Stimulated activated effector memory CD8-positive, alpha-beta T cell treated with anti-CD3 and anti-CD28 coated beads, Interleukin-12 subunit alpha, Interleukin-12 subunit beta, amount 100 ng/mL, for 72 hours (primary cell): ENCODE measurements at places on chromosomes 13 and 19.

GRCh38 chr13:22227895-22228294 lies 557.0 kb downstream of the FGF9 start:
- DNase-seq: no peak

DNA sequence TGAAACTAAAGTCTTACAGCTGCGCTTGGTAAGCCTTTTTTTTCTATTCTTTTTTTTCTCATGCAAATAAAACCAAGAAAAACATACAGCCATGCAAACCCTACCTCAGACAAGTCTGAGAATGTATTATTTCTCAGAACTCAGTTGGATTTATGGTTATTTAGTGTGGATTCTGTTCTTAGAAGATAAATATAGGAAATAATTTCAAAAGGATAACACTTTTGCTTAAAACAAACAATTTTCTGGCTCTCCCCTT lies 40.7 kb upstream of the TNFSF11 start:
- DNase-seq: no peak

DNA sequence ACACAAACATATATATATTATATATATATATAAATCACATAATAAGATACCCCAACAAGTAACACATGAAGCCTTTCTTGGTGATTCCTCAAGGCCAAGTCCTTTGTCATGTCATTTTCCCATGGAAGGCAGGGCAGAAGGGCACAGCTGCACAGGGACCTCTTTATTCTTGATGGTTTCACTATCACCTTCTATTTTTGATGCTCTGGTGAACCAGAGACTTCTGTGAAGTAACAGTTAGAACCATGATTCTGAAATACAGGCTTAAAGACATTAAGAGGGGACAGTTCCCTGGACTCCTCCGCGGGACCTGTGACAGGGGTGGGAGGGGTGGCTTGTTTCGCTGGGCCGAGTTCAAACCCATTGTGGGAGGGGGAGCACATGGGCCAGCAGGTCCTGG lies 104.0 kb downstream of the DGKH start:
- DNase-seq: no peak

DNA sequence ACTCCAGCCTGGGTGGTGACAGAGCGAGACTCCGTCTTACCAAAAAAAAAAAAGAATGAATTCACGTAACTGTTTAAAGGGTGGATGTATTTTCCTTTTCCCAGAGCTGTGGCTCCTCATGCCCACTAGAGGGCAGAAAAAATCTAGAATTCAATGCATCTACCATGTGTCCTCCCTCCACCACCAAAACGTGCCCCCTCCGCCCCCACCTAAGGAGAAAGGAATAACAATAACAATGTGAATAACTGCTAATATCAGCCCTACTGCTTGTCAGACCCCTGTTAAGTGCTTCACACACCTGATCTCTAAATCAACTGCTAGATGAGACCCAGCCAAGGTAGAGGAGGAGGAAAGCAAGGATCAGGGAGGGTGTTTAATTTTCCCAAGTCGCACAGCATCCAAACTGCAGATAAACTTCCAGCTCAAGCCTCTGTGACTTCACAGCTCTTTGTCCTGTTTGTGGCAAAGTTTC lies 20.2 kb upstream of the PNMA8B start:
- no peak for DNase-seq

DNA sequence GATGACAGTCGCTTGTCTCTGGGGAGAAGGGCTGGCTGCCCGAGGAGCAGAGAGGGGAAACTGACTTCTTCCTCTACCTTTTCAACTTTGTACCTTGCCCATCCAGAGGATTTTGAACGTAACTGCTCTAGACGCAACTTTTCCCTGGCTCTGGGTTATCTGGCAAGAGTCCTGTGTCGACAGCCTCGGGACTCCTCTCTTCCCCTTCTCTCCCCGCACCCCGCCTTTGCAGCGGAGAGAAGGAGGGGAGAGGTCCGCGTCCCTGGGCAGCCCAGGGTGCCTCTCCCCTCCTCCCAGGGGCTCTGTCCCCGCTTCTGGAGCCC lies 574 bp downstream of the SH3GL1 start:
- DNase-seq: no peak
